ENCODE measurements at places on chromosomes 6 and 20. TPM values are rescaled to one million over a fixed set of nuclear protein-coding genes. Genes with fewer than 3 reads are reported as not detected.

C6orf89 gene
- 53.9 TPM for total RNA-seq

HMGCLL1 gene
- total RNA-seq = 0.47 TPM

CPNE5 gene
- 7.8 TPM for total RNA-seq

GRCh38 chr6:106167096-106167814 is 81.1 kb downstream of the PRDM1 start:
- no peak for DNase-seq

GRCh38 chr20:6709910-6710595 is 57.4 kb upstream of the BMP2 start:
- no peak for DNase-seq

- no peak for DNase-seq
Measured at GRCh38 chr6:80348263-80348662, 241.8 kb downstream of the BCKDHB start.

All from left colon (tissue), 2 donors.